Transverse colon (tissue), 4 donors: ENCODE measurements at places on chromosomes 11 and 22. TPM values are rescaled to one million over a fixed set of nuclear protein-coding genes. Genes with fewer than 3 reads are reported as not detected.

MYBPC3 gene
- not detected for total RNA-seq

QSER1 gene
- total RNA-seq, result 39.2 TPM

SERPIND1 gene
- not detected for total RNA-seq

OR5B21 gene
- not detected for total RNA-seq

SMPD1 gene
- 42.6 TPM for total RNA-seq

GAS2 gene
- not detected for total RNA-seq

CATSPER1 gene
- total RNA-seq, result not detected
